ENCODE measurements at places on chromosomes 12 and 14.

GRCh38 chr12:89348894-89349699 is 3.2 kb downstream of the DUSP6 start:
- DNase-seq, result no peak

- DNase-seq, result no peak
Measured at GRCh38 chr14:82009076-82009475, 475.4 kb upstream of the SEL1L start.

DNA sequence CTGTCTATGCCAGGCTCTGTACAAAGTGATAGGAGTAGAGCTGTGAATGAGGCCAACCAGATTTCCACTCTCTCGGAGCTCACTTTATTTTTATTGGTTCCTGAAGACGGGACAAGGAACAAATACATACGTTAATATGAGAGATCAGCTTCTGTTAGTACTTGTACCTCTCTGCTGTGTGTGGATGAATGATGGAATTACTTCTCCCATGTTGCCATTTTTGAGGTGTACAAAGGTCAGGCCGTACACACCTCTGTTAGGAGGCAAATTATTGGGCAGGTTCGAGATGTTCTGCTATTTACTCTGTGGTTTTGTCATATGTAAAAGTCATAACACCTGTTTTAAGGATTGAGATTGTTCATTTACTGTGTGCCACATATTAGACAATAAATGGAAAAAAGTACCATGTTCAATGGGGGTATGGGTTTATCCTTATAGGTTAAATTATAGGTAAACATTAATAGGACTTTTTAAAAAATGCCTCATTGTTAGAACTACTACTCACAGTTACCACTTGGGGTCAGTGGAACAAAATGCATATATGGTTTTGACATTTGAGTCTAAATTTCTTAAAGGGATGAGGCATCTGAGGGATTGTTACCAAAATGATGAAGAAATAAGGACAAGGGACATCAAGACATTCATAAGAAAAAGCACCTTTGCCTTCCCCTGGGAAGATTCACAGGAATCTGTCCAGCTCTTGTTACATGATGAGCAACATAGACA is 26.9 kb downstream of the WBP11 start:
- no peak for DNase-seq

DNA sequence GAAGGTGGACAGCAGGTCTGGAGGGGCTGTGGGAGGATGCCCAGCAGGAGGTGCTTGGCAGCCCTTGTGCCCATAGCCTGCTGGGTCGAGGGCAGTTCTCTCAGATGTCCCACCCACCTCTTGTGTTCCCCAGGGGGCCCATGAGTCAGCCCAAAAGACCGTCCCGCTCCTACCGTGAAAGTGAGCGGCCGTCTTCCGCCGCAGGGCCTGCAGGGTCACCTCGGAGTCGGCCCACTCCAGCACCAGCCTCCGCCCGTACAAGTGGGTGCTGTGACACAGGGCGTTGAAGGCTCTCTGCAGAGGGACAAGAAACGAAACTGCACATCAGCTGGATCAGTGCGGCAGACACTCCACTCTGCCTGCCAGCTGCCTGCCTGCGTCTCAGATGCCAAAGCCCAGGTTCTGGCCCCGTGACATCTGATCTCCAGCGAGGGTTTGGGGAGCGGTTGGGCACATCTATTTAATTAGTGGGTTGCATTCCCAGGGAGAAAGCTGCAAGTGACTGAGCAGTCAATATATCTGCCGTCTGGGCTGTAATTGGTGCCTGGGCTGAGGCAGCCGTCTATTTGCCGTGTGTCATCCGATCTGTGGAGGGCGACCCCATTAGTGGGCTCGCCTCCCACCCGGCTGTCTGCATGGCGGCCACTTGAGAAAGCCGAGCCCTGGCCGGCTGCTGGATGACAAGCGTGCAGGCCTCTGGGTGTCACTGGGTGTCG is 121.5 kb downstream of the RBM19 start:
- DNase-seq, result no peak

GRCh38 chr14:35789651-35790050 is 19.4 kb downstream of the RALGAPA1 start:
- DNase-seq, result no peak

- no peak for DNase-seq
Measured at GRCh38 chr12:9867531-9867930, 1.6 kb downstream of the CLEC2B start.

DNA sequence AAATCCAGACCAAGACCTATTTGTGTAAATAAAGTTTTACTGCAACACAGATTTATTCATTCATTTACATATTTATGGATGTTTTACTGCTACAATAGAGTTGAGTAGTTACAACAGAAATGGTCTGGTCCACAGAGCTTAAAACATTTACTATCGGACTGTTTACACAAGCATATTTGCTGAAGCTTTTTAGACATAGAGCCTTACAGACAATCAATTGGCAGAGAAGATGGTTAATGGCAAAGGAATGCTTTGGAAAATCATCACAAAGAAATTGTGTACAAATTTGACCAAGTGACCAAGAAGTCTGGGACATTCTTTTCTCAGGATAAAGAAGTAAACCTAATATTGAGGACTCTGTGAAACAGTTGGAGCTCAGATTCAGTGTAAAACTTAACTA is 504.3 kb downstream of the SLC16A7 start:
- DNase-seq, result no peak

DNA sequence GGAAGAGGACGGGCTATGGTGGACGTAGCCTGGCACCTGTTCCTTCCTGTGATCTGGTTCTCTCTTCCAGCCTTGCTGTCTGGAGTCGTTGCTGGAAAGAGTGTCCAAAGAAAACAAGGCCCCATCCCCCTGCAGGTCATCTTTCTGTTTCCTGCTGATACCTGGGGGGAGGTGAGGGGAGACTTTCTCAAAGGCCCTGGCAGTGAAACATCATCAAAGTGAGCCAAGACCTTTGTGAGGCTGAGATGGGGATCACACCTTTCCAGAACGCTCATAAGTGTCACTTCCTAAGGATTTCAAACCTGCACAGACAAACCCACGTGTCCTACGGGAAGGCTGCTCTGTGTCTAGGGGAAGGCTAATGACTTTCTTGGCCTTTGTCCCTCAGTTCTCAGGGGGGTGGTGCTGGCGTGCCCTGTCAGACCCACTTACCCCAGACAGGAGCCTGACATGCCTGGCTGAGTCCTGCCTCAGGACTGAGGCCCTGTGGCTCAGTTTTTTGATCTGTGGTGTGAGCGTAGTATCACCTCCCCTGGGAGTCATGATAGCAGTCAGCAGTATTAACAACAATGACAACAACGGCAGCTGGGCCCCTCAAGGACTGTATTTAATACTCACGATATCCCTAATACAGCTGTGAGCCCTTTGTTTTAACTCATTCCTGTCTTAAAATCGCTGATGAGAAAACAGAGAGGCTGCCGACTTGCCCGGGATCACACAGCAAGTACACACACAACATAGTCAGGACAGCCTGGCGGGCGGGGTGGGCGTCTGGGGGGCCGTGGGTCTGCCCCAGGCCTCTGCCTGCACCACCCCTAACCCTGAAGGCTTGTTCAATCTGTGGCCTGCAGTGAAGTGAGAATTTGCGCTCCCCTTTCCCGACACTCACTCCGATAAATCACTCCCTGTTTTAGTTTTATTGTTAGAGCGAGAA is 235.2 kb downstream of the SLC41A2 start:
- DNase-seq, result no peak

DNA sequence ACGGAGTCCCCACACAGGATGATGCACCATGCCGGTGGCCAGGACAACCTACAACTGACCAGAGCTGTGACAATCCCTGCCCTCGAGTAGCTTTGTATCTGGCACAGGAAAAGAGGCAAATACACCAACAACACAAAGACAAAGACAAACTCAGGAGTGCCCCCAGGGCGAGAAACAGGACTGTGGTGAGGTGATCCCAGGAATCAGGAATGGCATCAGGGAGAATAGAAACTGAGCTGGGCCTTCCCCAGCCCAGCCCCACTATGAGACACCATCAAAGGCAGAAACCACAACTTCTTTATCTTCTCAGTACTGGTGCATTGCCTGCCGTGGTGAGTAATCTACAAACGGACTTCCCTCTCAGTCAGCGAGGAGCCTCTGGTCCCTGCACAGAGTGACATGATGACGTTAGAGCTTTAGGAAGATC is 157.7 kb downstream of the TTC7B start:
- no peak for DNase-seq

- DNase-seq, result no peak
Measured at GRCh38 chr12:11895421-11896078, 175.2 kb upstream of the BCL2L14 start.

GRCh38 chr14:104210817-104211195 is 72.4 kb downstream of the KIF26A start:
- DNase-seq, result no peak

- DNase-seq, result no peak
Measured at GRCh38 chr12:1469070-1469469, 125.3 kb downstream of the FBXL14 start.

DNA sequence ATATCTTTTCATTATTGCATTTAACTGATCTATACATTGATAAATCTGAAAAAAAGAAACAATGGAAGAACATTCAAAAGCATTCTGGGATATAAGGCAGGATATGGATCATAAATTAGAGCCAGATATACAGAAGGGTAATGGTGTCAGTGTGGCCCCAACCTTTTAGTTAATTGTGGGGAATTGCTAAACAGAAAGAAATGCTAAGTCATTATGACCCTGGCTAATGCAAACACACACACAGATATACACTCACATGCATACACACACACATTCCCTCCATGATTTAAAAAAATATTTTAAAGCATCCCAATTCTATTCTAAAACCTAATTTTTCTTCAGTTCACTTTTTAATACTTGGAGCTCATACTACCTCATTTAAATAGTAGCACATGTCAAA is 404.5 kb downstream of the BCAT1 start:
- no peak for DNase-seq

DNA sequence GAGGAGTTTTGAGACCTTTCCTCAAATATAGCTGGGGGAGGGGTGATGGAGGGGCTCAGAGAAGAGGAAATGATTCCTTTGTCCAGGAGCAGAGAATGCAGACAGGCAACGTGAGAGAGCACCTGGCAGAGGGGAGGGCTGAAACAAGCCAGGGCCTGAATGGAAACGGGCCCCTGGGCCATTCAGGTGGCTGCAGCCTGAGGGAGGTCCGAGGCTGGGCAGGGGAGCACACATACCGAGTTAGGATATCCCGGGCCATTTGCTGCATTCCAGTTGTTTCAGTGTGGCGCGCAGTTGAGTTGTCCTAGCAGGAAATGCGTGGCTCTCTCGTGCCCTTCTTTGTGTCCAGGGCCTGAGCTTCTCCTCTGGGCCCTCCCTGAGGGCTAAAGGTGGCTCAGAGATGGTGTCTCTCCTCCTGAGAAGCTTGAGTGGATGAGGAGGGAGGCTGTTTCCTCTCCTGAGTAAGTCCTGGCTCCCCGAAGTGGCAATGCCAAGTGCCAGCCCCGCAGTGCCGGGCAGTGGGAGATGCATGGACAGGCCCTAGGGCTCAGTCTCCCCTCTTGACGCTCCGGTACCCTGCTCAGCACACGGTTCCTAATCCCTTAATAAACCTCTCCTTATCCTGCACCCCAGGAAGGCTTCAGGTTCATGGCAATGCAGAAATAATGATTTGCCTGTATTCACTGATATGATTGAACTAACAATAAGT is 85.5 kb upstream of the VRK1 start:
- DNase-seq, result no peak

- no peak for DNase-seq
Measured at GRCh38 chr14:94992046-94992445, 165.3 kb downstream of the DICER1 start.

- DNase-seq, result no peak
Measured at GRCh38 chr14:50831726-50832168, 785 bp upstream of the NIN start.

DNA sequence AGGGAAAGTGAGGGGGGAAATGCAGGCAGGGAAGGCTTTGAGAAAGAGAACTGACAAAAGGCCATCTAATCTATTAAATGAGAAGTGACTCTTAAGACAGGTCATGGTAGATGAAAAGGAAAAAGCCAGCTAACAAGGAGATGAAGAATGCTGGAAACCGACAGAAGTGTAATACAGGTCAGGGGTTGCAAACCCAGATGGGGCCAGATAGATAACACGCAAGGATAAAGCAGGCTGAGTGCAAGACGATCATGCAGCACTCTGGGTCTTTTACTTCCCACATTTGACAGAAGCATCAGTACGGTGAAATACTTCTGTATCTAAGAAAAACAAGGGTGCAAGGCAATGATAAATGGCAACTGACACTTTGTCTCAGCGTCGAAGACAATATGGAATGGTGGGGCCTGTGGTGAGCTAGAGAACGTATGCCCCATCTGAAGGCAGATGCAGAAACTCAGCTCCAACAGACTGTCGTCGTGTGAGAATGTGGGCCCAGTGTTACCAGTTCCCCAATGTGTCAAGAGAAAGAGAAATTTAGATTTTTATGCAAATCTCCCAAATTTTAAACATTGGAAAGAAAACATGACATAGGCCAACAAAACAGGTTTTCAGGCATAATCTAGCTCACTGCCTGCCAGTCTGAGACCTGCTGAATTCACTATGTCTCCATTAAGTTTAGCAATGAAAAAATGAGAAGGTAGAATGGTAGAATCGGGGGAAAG is 187.4 kb downstream of the PHLDA1 start:
- DNase-seq, result no peak

DNA sequence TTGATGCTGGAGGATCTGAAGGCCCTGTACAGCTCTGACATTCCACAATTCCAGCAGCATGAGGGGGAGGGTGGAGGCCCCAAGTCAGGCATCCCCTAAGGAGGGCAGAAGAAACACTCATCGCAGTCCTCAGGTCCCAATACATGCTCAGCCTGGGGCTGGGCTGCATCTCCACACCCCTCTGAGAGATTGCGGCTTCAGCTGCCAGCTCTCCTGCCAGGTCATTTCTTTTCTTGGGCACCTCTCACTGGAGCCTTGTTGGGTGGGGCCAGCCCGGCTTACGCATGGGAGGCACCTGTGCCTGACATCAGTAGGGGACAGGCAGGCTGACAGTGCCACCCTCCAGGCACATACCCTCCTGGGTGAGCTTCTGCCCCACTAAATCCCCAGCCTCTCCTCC is 89.8 kb downstream of the DICER1 start:
- DNase-seq, result no peak

DNA sequence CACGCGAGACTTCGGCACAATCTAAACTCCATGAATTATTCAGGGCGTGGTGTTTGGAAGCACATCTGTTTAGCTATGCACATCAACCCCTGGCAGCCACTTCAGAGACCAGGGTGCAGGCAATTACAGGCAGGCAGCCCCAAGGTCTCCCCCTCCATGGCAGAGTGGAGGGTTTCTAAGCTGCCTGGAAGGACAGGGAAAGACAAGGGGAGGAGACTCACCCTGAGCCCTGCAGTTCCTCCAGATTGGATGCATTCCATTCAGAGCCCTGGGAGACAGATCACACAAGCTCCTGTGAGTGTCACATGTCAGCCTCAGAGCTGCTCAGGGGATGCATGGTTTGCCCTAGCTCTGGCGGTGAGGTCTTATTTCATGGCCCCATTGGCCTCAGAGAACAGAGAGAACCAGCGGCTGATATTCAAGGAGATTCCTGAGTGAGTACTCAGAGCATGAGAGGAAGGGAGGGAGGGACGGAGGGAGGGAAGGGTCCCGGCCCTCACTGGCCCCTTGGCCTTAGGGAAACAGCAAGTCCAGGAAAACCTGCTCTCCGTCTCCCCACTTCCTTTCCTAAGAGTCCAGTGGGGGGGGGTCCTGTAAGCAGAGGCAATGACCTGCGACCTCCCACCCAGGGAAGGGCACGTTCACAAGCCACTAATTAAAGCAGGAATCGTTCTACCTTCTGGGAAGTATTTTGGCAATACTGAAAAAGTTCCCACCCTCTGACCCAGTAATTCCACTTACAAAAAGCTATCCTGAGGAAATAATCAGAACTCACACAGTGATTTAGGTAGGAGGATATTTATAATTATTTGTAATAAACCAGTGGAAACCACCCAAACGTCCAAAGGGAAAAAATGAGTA is 55.1 kb downstream of the SSH1 start:
- DNase-seq, result no peak

Measured in activated CD4-positive, alpha-beta T cell treated with anti-CD3 and anti-CD28 coated beads, Interleukin-2, amount 50 U/mL, for 4 hours (primary cell).